ENCODE measurements at places on chromosomes 6 and 20.
A peak's percentile ranks its signal among the peaks of the same experiment; 100 is the strongest.

GRCh38 chr20:61757678-61758563 lies 307.8 kb downstream of the TAF4 start:
- no peak for DNase-seq

DNA sequence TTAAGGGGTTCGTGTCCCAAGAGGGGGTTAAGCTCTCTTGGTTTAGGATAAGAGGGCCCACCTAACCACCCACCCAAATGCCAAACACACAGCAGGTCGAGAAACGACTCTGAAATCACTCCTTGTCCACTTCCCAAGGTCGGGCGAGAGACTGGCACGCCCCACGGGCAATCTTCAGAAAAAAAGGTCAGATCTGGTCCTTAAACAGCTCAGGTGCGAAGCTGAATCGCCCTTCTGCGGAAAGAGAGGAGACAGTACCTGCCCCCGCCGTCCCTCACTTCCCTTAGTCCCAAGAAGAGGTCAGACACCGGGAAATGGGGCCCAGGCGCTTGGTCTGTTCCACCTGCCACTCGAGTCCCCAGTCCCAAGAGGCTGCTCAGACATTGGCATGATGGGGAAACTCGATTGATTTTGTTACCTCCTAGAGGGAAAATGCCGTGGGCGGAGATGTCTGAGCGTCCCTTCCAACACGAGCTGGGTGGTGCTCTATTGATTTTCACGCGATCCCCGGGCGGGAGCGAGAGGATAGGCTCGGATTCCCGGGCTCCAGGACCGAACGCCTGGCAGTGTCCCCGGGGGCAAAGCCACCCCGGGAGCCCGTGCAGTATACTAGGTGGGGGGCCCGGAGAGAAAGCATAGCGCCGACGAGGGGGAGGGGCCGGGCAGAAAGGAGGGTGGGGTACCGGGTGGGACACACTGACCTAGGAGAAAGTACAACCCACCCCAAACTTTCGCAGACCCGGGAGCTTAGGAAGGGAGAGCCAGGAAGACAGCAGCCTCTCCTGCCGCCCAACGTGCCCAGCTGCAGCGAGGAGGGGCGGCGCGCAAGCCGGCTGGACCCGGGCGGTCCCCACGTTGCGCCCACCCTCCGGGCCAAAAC lies 1.1 kb upstream of the SAMD5 start:
- no peak for DNase-seq

GRCh38 chr6:31158863-31159855 lies 770 bp downstream of the TCF19 start:
- DNase-seq = peak; percentile 41

DNA sequence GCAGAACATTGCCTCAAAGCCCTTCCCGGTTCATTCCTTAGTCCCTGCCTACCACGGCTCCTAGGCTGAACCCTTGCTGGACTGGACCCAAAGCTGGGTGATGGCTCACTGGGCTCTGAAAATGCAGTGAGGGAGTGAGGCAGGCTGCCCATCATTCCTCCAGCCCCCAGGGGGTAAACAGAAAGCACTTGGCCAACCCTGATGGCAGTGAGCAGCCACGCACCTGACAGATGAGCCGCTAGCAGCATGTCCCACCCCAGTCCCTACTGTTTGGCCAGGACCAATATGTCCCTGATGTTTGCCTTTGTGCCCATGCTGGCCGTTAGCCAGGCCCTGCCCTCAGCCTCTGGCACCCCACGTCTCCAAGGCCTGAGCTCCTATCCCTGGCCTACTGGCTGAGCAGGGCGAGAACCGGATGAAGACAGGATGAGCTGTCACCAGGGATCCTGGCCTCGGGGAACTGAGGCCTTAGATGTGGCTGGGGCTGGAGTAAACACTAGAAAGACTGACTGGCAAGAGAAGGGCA lies 19.4 kb upstream of the BAK1 start:
- DNase-seq = no peak

GRCh38 chr6:13256266-13257001 lies 71.9 kb downstream of the TBC1D7 start:
- no peak for DNase-seq

DNA sequence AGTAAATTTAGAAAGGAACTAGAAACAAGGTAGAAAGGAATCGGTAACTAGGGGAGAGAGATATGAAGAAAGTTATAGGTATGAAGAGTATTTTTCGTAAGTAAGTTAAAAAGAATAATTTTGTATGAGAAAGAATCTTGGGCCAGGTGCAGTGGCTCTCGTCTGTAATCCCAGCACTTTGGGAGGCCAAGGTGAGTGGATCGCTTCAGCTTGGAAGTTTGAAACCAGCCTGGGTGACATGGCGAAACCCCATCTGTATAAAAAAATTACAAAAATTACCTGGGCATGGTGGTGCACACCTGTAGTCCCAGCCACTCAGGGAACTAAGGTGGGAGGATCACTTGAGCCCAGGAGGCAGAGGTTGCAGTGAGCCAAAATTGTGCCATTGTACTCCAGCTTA lies 42.0 kb downstream of the TCP11 start:
- no peak for DNase-seq

DNA sequence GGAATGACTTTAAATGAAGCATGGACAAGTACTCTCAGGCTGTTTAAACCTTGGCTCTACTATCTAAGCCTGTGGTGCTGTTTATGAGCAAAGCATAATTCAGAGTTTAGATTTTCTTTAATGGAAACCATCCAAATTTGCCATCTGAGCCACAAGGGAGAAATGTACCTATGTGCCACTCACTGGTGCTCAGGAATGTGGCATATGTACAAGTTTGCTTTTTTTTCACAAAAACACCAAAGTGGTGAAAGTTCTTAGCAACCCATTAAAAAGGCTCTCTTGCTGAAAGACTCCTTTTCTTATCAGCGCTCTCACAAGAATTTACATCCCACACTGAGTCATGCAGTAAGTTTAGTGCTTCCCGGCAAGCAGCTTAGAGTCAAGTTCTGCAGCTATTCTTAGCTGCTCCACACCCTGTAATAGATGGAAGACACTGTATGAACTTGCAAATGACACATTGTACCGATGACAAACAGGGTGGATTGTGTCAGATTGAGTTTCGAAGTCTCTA lies 57.3 kb upstream of the MLIP start:
- no peak for DNase-seq

DNA sequence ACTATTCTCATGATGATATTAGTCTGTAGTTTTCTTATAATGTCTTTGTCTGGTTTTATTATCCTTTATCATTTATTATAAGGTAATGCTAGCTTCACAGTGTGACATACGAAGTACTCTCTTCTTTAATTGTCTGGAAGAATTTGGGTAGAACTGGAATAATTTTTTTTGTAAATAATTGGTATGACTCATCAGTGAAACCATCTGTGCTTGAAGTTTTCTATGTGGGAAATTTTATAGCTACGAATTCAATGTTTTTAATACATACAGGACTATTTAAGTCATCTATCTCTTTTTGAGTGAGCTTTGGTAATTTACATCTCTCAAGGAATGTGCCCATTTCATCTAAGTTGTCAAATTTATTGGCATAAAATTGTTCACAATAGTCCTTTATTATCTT lies 86.3 kb downstream of the SOD2 start:
- DNase-seq = no peak

- no peak for DNase-seq
Measured at GRCh38 chr6:154478701-154479060, 31.8 kb downstream of the CNKSR3 start.

DNA sequence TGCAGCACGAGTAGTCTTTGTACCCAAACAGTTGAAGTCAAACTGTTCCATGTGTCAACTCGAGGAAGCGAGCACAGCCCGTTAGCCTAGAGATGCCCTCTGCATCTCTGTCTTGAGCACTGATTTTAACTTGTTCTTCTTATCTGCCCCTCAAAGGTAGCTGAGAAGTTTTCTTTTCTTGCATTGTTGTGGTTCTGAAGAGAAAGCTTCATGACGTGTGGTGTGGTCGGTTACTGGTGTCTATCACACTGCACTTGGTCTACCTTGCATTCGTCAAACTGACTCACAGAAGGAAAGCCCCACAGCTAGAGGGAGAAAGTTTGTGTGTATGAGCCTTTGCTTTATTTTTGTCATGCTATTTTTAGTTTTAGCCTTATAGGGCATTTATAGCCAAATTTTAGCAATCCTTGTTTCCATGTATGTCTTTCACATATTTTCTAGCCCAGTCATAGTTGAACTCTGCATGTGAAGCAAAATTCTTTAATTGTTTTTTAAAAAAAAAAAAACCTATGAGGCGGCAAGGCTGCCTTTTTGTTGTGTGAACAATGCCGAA lies 115.1 kb downstream of the JAG1 start:
- no peak for DNase-seq

DNA sequence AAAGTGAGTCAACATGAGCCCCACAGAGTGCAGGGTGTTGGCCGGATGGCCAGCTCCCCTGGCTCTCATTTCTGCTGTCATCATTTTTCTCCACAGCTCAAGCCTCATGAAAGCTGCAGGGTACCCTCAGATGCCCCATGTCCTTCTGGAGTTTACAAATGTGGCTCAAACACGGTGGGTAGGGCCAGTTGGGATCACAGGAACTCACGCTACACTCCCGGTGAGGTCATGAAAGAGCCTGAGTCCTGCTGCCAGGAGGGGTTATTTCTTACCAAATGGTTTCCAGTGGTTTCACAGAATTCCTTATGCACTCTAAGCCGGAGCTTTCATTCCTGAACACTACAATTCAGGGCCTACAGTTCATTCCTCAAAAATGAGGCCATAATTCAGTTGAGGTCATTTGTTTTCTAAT lies 78.7 kb downstream of the TMEM170B start:
- DNase-seq = no peak

DNA sequence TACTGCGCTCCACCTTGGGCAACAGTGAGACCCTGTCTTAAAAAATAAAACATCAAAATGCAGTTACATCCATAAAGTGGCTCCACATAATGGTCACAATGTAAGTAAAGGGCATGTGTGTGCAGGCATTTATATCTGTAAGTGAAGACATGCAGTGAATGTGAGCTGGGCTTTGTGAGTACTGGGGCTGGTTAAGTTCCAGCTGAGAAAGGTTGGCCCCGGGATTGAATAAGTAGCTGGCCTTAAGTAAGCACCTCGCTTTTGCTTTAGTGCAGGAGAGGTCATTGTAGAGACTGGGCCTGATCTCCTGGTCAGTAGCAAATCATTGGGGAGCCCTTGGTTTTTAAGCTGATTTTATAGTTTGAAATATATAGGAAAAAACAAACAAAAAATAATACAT lies 8.0 kb downstream of the QKI start:
- no peak for DNase-seq

GRCh38 chr20:32661820-32662528 lies 11.8 kb downstream of the C20orf203 start:
- no peak for DNase-seq

GRCh38 chr6:48199499-48199898 lies 88.5 kb upstream of the PTCHD4 start:
- DNase-seq = no peak

- no peak for DNase-seq
Measured at GRCh38 chr20:44180814-44181213, 6.2 kb downstream of the JPH2 start.

GRCh38 chr20:1392443-1392692 lies 486 bp downstream of the FKBP1A start:
- DNase-seq = no peak

GRCh38 chr6:113488812-113489685 lies 368.1 kb upstream of the MARCKS start:
- DNase-seq = no peak

DNA sequence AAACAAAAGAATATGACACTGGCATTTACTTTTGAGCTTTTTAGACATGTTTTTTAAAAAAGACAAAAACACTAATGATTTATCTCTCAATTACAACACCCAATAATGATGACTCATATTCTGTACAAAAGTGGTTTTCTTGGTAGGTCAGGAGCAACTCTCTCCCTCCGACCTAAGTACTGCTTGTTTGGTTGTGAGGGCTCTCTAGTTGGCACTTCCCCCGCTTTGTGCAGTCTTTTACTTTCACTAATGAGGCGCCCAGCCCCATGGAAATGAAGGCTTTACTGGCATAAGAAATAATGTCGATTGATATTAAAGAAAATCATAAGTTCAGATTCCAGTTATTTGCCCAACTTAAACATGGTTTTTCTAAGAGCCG lies 1.3 kb downstream of the KPNA5 start:
- peak; percentile 61 for DNase-seq

DNA sequence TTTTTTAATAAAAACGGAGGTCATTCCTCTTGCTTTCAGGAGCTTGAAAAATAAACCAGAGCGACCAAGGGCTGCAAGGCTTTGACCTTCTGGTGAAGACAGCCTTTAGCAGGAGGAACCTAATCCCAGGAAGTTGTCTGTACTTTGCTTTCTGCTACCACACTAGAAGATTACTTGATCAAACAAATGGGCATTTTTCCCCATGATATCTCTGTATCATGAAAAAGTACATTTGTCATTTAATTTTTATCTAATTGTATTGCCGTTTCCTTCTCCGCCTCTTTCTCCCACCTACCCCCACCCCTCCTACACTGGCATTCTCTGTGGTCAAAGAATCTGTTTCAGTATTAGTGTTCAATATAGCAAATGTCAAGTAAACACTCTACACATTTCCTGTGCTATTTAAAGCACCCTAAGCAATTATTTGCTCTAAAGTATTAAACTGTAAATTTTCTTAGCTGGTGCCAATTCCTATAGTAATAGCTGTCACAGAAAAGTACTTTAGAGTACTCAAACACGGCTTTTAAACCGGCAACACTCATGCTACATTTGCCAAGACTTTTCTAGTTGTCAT lies 29.7 kb downstream of the ATXN1 start:
- DNase-seq = no peak

DNA sequence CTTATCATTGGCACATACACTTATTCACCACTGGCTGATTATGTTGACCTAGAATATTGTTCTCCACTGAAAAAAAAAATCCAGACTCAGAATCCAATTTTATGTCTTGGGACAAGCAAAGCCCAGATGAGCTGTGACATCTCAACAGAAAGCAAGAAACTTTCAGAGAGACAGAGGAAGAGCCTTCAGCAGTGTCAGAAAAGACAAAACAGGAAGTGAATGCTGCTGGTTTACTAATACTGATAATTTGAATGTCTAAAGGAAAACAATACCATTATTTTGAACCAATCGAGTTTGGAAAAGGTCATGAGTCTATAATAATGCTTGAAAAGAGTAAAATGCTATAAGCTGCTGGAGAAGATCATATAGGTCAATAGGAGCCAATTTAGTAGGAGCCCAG lies 179.8 kb upstream of the RIMS1 start:
- DNase-seq = no peak

DNA sequence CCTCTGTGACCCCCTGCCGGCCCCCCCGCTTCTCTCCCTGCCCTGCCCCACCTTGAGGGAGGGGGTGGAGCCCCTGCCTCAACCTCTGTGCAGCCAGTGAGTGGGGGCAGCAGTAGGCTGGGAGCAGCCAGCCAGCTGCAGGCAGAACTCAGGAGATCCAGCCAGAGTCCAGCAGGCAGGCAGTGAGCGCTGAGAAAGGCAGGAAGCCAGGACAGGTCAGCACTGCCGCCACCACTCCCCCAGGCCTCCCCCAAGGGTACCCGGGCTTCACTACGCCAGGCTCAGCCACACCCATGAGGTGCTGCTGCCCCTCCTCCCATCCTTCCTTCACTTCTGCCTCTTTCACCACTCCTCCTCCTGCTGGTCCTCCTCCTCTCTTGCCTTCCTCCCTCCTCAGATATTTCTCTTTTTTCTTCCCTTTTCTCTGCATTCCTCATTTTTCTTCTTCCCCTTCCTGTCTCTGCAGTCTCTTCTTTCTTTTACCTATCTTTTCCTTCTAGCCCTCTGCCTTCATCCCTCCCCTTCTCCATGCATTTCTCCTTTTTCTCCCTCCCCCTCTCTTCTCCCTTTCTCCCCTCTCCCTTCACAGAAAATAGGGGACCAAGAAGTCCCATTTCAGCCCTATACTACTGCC lies 11.5 kb downstream of the TMEM63B start:
- no peak for DNase-seq

GRCh38 chr6:26304797-26305640 lies 60.0 kb upstream of the BTN3A2 start:
- peak; percentile 84 for DNase-seq

Data from B cell (primary cell).